WERI-Rb-1 (cell line): ENCODE measurements at places on chromosomes 2 and 18.
A peak's percentile ranks its signal among the peaks of the same experiment; 100 is the strongest.

DNA sequence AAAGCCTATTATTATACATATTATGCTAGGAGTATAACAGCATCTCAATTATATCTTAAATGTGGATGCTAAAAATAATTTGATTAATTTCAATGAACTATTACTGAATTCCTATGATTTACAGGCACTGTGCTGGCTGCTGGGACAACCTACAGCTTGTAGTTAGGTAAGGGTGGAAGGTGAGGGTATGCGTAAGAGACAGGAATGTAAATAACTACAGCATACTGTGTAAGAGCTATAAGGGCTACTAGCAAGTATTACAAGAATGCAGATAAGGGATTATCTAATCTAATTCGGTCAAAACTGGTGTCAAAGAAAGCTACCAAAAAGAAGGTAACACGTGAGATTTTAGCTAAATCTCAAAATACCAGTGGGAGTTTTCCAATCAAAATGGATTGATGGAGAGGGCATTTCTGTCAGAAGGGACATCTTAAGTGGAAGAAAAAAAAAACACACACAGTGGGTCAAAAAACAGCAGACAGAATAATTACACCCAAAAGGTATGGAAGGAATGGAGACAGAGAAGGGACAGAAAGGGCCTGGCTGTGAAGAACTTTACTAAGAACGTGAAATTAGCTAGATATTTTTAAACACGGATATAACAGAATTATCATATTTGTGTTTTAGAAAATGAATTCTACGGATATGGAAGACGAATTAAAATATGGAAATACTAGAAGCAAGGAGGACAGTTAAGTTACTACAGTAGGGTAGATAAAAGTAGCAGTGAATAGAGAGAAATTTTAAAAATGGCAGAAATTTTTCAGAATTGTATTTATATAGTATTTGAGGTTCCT, 47.1 kb downstream of the STRN start:
- DNase-seq: no peak

DNA sequence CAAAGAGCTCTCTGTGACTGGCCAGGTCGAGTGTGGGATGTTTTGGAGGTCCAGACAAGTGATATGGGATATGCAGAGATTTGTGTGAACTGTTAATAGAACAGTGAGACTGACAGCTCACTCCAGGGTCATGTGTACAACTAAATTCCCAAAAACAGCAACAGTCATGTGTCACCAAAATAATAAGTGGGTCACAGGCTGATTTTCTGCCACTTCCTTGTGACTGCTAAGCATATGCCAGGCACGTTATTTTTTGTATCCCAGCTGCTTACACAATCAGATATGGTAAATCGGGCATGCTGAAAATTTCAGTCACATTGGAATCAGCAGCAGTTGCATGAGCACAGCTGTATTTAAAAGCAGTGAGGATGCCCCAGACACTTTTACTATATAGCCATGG, 198.7 kb downstream of the PTGR3 start:
- no peak for DNase-seq

- DNase-seq: no peak
Observed at GRCh38 chr18:48754993-48755473, 195.7 kb downstream of the SMAD7 start.

- DNase-seq: no peak
Observed at GRCh38 chr2:43302182-43302960, 76.0 kb upstream of the ZFP36L2 start.

DNA sequence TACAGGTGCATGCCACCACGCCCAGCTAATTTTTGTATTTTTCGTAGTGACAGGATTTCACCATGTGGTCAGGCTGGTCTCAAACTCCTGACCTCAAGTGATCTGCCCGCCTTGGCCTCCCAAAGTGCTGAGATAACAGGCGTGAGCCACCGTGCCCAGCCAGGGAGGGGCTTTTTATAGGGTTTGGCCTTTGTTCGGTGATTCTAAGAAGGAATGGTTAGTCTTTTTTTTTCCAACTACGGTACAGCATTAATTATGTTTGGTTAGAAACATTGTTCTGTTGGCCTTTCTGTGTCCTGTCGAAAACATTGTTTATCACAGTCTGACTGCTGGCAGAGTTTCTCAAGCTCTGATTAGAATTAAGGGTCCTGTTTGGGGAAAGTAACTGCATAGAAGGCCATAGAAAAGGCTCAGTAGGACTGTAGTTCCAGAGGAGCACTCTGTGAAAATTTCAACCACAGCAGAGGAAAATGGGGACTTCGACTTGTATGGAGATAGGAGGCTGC, 19.3 kb upstream of the SMCHD1 start:
- no peak for DNase-seq

DNA sequence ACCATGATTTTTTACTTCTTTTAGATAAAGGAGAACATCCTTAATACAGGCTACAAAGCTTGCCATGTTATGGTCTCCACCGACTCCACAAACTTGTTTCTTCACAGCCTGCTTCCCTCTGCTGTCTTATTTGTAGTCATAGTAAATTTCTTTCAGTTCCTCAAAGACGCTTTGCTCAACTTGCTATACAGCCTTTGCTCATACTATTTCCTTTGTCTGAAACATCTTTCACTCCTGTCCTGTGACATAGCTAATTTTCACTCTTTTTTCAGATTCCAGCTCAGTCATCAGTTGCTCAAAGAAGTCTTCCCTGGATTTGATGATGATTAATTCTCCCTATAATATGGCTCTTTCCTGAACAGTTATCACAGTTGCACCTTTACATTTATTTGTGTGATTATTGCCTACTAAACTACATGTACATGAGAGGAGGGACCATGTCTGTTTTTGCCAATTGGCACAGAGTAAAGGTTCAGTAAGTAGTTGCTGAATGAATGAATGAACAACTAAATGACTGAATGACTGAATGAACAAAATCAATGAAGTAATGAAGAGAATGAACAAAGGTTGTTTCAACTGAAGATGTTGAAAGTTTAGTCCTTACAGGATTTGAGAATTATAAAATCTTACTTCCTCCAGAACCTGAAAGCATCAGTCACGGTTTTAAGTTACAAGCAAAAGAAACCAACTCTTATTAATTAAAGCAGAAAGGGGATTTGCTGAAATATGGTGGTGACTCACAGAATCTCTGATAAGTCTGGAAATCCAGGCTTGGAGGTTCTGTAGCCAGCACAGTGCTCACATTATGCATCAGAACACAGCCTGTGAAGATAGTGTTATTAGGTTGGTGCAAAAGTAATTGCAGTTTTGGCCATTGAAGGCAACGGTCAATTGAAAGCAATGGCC, 186.4 kb upstream of the FAM98A start:
- no peak for DNase-seq

GRCh38 chr2:234300932-234301823, 195.7 kb downstream of the ARL4C start:
- no peak for DNase-seq

GRCh38 chr2:233338046-233338445, 16.2 kb upstream of the DGKD start:
- DNase-seq: peak; percentile 78

DNA sequence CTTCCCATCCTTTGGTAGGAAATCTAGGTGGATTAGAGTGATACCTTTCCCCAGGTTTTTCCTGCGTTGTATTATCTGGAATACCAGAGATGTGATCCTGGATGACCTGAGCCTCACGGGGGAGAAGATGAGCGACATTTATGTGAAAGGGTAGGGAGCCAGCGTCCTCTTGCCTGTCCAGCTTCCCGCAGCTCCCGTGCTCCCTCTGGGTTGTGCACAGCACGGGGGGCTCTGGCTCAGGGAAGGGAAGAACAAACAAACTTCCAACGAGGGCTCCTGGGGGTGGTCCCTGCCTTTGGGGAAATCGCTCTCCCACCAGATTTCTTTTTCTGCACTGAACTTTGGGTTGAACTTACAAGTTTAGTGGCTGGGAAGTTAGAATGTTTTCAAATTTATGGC, 215.7 kb downstream of the DYSF start:
- DNase-seq: no peak

- DNase-seq: no peak
Observed at GRCh38 chr2:197058777-197059300, 132.3 kb upstream of the PGAP1 start.

GRCh38 chr2:10800163-10800562, 12.4 kb downstream of the PDIA6 start:
- no peak for DNase-seq

- DNase-seq: no peak
Observed at GRCh38 chr2:28659127-28659526, 92.5 kb upstream of the PPP1CB start.

DNA sequence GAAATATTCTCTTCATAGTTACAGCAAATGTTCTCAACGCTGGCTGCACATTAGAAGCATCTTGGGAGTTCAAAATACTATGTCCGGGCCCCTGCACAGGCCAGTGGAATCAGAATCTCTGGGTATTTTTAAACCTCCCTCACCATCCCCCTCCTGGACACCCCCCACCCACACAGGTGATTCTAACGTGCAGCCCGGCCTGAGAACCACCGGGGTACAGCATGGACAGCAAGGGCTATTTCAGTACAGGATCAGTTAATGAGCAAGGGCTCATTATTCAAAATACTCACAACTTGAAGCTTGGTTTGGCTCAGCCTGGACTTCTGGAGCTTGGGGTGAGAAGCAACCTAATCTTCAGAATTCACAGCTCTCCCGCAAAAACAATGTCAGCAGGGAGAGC, 31.4 kb downstream of the INO80C start:
- DNase-seq: no peak

DNA sequence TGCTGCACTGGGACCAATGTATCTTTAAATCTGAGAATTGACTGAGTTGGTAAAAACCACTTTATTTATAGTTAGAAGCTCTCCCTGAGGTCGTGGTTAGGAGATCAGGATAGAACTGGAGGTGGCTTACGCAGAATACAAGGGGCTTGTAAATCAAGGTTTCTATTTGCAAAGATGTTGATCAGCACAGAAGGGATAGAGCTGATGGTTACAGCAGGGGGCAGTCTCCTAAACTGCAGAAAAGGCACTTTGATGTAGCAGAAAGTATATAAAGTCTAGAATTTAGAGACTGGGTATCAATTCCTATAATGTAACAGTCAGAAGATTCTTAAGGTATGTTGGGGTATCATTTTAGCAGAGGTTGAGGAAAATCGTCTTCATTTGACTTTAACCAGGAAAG, 25.2 kb upstream of the ACVR1 start:
- no peak for DNase-seq

DNA sequence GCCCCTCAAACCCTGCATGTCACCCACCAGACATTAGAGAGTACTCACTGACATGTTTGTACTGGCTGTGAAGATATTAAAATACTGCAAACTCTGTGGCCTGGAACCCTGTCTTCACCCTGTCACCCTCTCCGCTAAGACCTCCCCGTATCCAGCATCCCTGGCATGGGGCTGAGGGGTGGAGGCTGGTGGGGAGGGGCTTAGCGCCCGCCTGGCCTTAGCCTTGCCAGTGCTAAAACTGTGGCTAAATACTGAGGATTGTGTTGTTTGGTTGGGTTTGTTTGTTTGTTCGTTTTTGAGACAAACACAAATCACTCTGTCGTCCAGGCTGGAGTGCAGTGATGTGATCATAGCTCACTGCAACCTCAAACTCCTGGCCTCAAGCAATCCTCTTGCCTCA, 1.8 kb downstream of the PSTPIP2 start:
- no peak for DNase-seq

DNA sequence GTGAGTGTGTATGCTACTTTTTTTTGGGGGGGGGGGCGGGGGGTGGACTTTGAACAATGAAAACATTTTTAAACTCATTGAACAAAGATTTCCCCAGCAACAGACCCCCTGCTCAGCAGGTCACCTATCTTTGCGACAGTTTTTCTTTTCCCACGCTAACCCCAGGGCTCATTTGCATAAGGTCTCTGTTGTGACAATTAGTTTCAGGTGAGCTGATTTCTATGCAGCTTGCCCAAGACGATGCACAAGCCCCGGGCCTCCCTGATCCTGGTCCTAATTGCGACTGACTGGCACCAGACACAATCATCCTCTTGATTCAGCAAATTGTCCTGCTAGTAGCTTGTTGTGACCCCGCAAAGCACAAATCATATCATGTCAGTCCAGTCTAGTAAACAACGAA, 40.3 kb downstream of the ZEB2 start:
- no peak for DNase-seq
